ENCODE measurements at places on chromosomes 7 and 10. TPM values are rescaled to one million over a fixed set of nuclear protein-coding genes. Genes with fewer than 3 reads are reported as not detected.

- no peaks in the 10 kb centered on the region for H3K27me3 ChIP-seq
- H3K4me3 ChIP-seq, result no peak overlapping the region
- H3K36me3 ChIP-seq, result no peaks in the 10 kb centered on the region
- DNase-seq, result no peak
Observed at GRCh38 chr10:14740684-14741247, 33.9 kb downstream of the FAM107B start.

GRCh38 chr7:47226696-47227095 lies 355.2 kb downstream of the TNS3 start:
- no peak overlapping the region for H3K4me3 ChIP-seq
- no peaks in the 10 kb centered on the region for H3K4me1 ChIP-seq
- peaks cover 9% of the 10 kb centered on the region for H3K36me3 ChIP-seq
- DNase-seq, result no peak

DNA sequence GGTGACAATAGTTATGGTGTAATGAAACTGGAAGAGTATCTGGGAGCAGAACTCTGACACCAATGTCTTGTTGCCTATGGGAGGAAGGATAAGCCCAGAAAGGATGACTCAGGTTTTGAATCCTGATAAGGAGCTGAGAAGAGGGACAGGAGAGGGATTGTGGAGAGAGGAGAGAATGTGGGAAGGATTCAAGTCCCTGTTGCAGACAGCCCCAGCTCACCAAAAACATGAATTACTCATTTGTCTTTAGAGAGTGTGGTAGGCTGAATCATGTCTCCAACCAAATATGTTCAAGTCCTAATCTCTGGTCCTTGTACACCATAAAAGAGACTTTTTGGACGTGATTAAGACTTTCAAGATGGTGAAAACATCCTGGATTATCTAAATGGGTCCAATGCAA lies 206.9 kb upstream of the PHYHIPL start:
- H3K4me3 ChIP-seq, result no peak overlapping the region
- H3K36me3 ChIP-seq, result no peaks in the 10 kb centered on the region

Gene CPN1
- 0.66 TPM for total RNA-seq

- no peak overlapping the region for H3K4me3 ChIP-seq
- DNase-seq, result no peak
- peaks cover 52% of the 10 kb centered on the region for H3K36me3 ChIP-seq
- H3K4me1 ChIP-seq, result no peaks in the 10 kb centered on the region
Observed at GRCh38 chr7:57529931-57530330, 80.0 kb downstream of the ZNF716 start.

DNA sequence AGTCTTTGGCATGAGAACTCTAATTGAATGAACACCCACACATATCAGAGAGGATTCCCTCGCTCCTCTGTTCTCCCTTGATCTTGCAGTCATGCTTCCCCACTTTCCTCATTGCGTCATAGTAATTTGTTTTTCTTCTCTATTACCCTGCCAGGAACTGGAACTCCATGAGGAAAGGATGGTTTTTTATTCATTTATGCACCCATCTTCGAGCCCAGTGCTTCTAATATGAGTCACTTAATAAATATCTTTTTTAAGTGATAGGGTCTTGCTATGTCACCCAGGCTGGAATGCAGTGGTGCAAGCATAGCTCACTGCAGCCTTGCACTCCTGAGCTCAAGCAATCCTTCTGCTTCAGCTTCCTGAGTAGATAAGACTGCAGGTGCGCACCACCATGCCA lies 83.5 kb downstream of the OTUD1 start:
- DNase-seq, result no peak
- H3K36me3 ChIP-seq, result no peaks in the 10 kb centered on the region
- H3K4me1 ChIP-seq, result no peaks in the 10 kb centered on the region
- no peak overlapping the region for H3K4me3 ChIP-seq
- no peak overlapping the region for H3K27ac ChIP-seq
- no peaks in the 10 kb centered on the region for H3K27me3 ChIP-seq

DNA sequence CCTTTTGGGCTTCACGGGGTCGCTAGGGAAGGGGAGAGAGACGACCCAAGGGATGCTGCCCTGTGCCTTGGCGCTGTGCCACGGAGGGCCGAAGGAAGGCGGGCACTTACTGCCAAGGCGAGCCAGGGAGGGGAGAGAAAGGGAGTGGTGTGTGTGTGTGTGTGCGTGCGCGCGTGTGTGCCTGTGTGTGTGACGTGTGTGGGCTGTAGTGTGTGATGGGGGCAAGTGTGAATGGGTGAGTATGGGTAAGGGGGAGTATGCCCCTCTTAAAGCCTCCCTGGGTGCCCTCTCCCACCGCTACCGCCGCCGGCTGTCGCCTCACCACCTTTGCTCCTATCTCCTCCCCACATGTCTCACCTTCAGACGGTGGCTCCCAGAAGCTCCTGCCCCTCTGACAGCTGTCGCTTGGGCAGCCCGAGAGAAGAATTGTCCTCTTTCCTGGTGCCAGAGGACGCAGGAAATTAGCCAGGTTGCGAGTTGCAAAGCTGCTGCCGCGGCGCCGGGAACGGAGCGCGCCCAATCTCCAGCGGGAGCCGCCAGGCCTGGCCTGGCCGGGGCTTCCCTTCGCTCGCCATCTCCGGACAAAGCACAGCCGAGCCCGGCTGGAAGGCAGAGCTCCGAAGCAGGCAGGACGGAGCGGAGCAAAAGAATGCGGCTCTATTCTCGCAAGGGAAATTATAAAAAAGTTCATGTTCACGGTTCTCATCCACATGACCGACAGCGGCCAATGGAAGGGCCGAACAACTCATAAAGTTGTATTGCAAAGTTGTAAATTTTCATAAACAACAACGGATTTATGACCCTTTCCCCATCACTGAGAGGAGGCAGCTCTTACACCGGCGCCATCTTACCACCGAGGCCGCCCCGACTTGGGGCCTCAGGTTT lies at the start of gene HOXA3:
TSS of gene HOXA3 (minus strand) at position 653 of the 885 bp plus-strand sequence. CDS start 41,943 bp downstream, outside the sequence.
- H3K27ac ChIP-seq, result no peak within 1 kb of the TSS
- peak; percentile 38 for DNase-seq
- peaks cover 3% of the 10 kb centered on the region for H3K36me3 ChIP-seq
